ENCODE measurements at places on chromosomes 2 and 18. TPM values are rescaled to one million over a fixed set of nuclear protein-coding genes. Genes with fewer than 3 reads are reported as not detected.

GRCh38 chr2:213740453-213740852 is 456.2 kb downstream of the SPAG16 start:
- H3K27ac ChIP-seq, result no peak overlapping the region
- H3K4me3 ChIP-seq, result no peak overlapping the region
- H3K27me3 ChIP-seq, result no peaks in the 10 kb centered on the region
- H3K4me1 ChIP-seq, result no peaks in the 10 kb centered on the region
- DNase-seq, result no peak

CRYBA2 gene
- total RNA-seq, result not detected

- no peak overlapping the region for H3K4me3 ChIP-seq
- no peaks in the 10 kb centered on the region for H3K4me1 ChIP-seq
- no peaks in the 10 kb centered on the region for H3K27me3 ChIP-seq
- no peaks in the 10 kb centered on the region for H3K36me3 ChIP-seq
- H3K27ac ChIP-seq, result no peak overlapping the region
Measured at GRCh38 chr2:29060441-29060840, 13.9 kb downstream of the PCARE start.

ZSWIM2 gene
- total RNA-seq, result not detected

ANKRD30BL gene
- total RNA-seq, result not detected

GRCh38 chr2:27884601-27885000 is 5.6 kb downstream of the RBKS start:
- H3K4me1 ChIP-seq, result no peaks in the 10 kb centered on the region
- no peaks in the 10 kb centered on the region for H3K36me3 ChIP-seq
- DNase-seq, result no peak
- no peak overlapping the region for H3K27ac ChIP-seq
- no peak overlapping the region for H3K4me3 ChIP-seq

ALK gene
- 0.06 TPM for total RNA-seq

TRIM43 gene
- not detected for total RNA-seq

DNA sequence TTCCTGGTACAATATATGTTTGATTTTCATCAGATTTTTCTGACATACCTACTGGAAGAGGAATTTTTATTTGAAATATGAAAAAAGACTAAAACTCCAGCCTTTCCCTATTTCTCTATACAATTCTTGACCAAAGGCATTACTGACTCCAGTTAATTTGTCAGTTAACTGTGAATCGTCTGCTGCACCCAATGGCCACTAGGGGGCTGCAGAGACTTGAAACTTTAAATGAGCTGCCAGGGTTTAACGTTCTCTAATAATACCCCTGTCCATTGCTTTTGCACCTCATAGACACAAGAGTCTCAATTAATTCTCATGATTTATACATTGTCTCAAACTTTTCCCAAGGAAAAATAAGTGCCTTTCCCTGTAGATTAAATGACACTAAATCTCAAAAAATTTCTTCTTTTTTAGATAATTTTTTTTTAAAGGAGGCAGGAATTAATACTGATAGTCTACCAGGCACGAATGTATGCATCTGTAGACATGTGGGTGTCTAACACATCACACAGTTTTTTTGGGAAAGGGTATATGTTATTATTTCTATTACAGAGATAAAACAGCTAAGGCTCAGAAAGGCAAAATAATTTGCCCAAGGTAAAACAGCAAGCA is 1.8 kb upstream of the ALK start:
- H3K36me3 ChIP-seq, result no peaks in the 10 kb centered on the region
- peaks cover 6% of the 10 kb centered on the region for H3K4me1 ChIP-seq
- peaks cover 39% of the 10 kb centered on the region for H3K27me3 ChIP-seq

- peak; percentile 29 for DNase-seq
- no peaks in the 10 kb centered on the region for H3K27me3 ChIP-seq
- no peak overlapping the region for H3K27ac ChIP-seq
- peaks cover 1% of the 10 kb centered on the region for H3K4me1 ChIP-seq
Measured at GRCh38 chr2:150120326-150120955, 367.0 kb downstream of the RND3 start.

- no peaks in the 10 kb centered on the region for H3K27me3 ChIP-seq
- H3K4me1 ChIP-seq, result no peaks in the 10 kb centered on the region
- no peak overlapping the region for H3K27ac ChIP-seq
- no peak overlapping the region for H3K4me3 ChIP-seq
- H3K36me3 ChIP-seq, result no peaks in the 10 kb centered on the region
- no peak for DNase-seq
Measured at GRCh38 chr2:147449323-147449991, 395.4 kb upstream of the ACVR2A start.

GRCh38 chr2:178328037-178328436 is 122.9 kb downstream of the PRKRA start:
- peaks cover 19% of the 10 kb centered on the region for H3K4me1 ChIP-seq
- H3K27me3 ChIP-seq, result no peaks in the 10 kb centered on the region
- no peak overlapping the region for H3K27ac ChIP-seq

DNA sequence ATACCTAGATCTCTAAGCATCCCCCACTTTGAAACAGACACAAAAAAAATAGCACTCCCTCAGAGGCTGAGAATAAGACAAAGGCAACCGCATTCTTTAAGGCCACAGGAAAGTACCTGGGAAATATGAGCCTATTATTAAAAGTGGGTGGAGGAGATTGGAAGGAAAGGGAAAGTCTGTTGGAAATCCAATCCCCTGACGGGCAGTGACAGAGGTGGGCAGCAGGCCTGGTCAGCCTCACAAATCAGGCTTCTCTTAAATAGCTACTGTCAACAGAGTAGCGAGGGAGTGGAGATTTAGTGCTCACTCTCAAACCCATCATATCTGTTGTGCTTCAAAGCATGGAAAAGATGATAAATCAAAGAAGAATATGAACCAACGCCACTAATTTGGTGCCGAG is 324.4 kb downstream of the ALK start:
- H3K4me3 ChIP-seq, result no peak overlapping the region
- H3K4me1 ChIP-seq, result no peaks in the 10 kb centered on the region
- no peaks in the 10 kb centered on the region for H3K27me3 ChIP-seq
- no peaks in the 10 kb centered on the region for H3K36me3 ChIP-seq
- DNase-seq, result no peak

DNA sequence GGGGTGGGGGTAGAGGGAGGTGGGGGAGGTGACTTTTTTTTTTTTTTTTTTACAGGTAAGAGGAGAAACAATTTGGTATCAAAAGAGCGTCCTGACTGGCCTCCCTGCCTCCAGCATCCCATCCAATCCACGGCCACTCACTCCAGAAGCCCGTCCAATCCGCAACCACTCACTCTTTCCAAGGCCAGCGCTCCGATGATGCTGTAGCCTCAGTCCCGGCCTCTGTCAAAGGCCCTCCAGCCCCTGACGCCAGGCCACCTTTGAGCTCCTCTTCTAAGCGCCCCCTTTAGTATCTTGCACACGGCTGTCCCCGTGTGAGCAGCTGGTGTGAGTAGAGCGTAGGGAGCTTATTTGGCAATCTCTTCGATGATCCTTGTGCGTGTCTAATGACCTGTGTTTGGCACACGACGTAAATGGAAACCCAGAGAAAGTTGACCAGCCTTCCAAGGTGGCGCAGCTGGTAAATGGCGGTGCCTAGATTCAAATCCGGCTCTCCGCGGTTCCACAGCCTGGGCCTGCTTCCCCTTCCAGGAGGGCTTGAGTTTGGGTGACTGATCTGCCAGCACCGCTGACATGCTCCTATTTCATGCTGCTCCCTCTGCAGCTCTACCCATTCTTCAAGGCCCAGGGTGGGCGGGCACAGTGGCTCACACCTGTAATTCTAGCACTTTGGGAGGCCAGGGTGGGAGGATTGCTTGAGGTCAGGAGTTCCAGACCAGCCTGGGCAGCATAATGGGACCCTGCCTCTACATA is 23.8 kb upstream of the PXDN start:
- H3K27ac ChIP-seq, result no peak overlapping the region
- H3K4me3 ChIP-seq, result no peak overlapping the region
- no peaks in the 10 kb centered on the region for H3K4me1 ChIP-seq
- H3K36me3 ChIP-seq, result no peaks in the 10 kb centered on the region

- no peaks in the 10 kb centered on the region for H3K36me3 ChIP-seq
- no peak for DNase-seq
- no peaks in the 10 kb centered on the region for H3K27me3 ChIP-seq
Measured at GRCh38 chr2:211473116-211473515, 916.7 kb downstream of the CPS1 start.

- H3K27ac ChIP-seq, result no peak overlapping the region
- H3K36me3 ChIP-seq, result no peaks in the 10 kb centered on the region
- no peaks in the 10 kb centered on the region for H3K27me3 ChIP-seq
Measured at GRCh38 chr18:45280481-45281276, 334.6 kb upstream of the SLC14A2 start.
